ENCODE measurements at places on chromosomes 2 and 18. TPM values are rescaled to one million over a fixed set of nuclear protein-coding genes. Genes with fewer than 3 reads are reported as not detected.

The GPR45 gene
- not detected for total RNA-seq

The IL36B gene
- not detected for total RNA-seq

The HOXD13 gene
- not detected for total RNA-seq

The UGT1A10 gene
- not detected for total RNA-seq

The RAB27B gene
- 0.16 TPM for total RNA-seq

The ALPP gene
- total RNA-seq, result not detected

The AGXT gene
- total RNA-seq, result 0.29 TPM

The SNORC gene
- total RNA-seq, result 0.77 TPM

The CDK15 gene
- total RNA-seq, result 1.0 TPM

The IL1R1 gene
- total RNA-seq, result 60.8 TPM

The FIGN gene
- total RNA-seq, result 7.3 TPM

The IGFBP5 gene
- 88.5 TPM for total RNA-seq

The CPLX4 gene
- not detected for total RNA-seq

The TOGARAM2 gene
- 24.8 TPM for total RNA-seq

The KLHL14 gene
- total RNA-seq, result 0.08 TPM

The GRHL1 gene
- total RNA-seq, result 1.4 TPM

The ADAM23 gene
- 30.2 TPM for total RNA-seq

Data from left cardiac atrium (tissue), 4 donors.